ENCODE measurements at places on chromosomes 6 and 20.

GRCh38 chr20:6599876-6600735 lies 167.4 kb upstream of the BMP2 start:
- DNase-seq, result no peak

DNA sequence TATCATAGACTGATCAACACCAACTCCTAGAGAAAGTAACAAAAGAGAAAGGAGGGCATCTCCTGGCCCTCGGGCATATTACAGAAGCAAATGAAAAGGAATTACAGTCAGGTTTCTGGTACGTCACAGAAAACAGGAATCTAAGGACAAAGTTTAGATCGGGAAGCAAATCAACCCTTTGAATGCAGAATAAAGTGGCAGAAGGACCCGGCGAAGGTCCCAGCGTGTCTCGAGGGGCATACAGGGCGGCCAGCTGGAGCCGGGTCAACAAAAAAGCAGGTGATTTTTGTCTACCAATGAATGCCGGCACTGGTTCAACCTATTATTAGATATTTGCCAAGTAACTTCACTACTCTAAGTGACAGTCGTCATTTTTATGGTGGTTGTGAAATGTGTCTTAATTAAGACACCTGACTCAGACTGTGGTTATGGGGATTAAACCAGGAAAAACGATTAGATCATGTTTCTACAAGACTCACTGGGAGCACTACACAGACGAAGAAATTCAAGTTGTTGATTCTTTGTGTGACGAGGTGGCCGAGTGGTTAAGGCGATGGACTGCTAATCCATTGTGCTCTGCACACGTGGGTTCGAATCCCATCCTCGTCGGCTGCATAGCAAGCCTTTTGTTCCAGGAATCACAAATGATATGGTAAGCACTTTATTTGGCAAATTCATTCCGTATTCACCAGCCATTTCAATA lies 12.4 kb upstream of the ZSCAN9 start:
- peak; percentile 67 for DNase-seq

- DNase-seq, result peak; percentile 30
These were observed 126.7 kb downstream of the BCAS1 start for GRCh38 chr20:53943522-53944291.

GRCh38 chr6:27565839-27566779 lies 93.2 kb upstream of the ZNF184 start:
- peak; percentile 61 for DNase-seq

- DNase-seq, result no peak
These were observed 113.6 kb downstream of the TSHZ2 start for GRCh38 chr20:53085720-53086119.

GRCh38 chr6:105250533-105250932 lies 70.7 kb upstream of the POPDC3 start:
- DNase-seq, result peak; percentile 13

- no peak for DNase-seq
These were observed 111.9 kb downstream of the ANKRD60 start for GRCh38 chr20:58116505-58116904.

GRCh38 chr20:39829256-39829655 lies 859.8 kb downstream of the MAFB start:
- no peak for DNase-seq

GRCh38 chr6:112439432-112439831 lies 92.3 kb downstream of the RFPL4B start:
- no peak for DNase-seq

GRCh38 chr6:6712449-6713403 lies 124.2 kb downstream of the LY86 start:
- DNase-seq, result no peak

- DNase-seq, result no peak
These were observed 793 bp upstream of the TRIM40 start for GRCh38 chr6:30135147-30135546.

GRCh38 chr6:163579111-163579879 lies 164.8 kb downstream of the QKI start:
- DNase-seq, result peak; percentile 76

- DNase-seq, result peak; percentile 8
These were observed 127.4 kb upstream of the AFDN start for GRCh38 chr6:167699141-167699931.

DNA sequence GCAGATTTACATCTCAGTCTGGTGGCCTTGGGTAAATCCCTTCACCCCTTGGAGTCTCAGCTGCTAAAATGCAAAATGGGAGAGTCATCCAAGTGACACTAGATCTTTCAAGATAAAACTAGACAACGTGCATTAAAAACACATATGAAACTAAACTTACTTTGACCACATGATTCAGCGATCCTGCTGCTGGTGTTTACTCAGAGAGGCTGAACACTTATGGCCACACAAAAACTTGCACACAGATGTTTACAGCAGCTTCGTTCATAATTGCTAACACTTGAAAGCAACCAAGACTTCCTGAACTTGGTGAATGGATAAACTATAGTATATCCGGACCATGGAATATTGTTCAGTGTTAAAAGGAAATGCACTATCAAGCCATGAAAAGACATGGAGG lies 55.3 kb upstream of the GPR6 start:
- DNase-seq, result no peak

- DNase-seq, result no peak
These were observed 12.7 kb downstream of the FAM110A start for GRCh38 chr20:845941-846893.

DNA sequence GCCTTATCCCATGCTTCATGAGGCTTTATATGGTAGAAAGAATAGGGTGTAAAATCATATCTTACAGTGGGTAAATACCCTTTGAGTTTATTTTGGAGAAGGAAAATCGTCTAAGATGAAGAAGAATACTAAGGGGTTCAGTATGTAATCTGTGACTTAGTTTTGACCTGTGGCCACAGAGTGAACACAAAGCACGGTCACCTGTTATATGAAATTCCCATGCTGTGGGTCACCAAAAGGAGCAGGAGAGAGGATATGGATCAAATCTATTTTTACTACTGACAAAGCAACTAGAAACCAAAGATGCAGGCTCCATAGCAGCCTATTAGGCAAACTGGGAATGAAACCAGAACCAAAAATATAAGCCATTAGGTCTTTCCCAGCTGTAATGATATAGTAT lies 3.6 kb upstream of the HAO1 start:
- DNase-seq, result no peak

DNA sequence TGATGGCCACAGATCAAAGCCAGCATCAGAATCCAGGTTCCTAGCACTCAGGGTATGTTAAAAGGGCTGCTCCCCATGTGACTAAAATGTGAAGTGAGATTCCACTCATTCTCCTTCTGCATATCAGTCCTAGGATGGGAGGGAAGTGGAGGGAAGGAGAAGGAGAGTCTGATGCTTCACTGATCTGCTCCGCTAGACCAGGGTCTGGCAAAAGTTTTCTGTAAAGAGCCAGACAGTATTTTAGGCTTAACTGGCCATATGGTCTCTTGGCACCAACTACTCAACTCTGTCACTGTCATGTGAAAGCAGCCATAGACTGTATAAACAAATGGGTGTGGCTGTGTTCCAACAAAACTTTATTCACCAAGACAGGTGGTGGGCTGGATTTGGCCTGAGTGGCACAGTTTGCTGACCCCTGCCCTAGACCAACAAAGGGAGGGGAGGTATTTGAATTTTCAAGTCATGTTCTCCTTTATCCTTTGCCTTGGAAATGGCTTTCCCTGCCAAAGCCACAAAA lies 22.6 kb downstream of the GHRH start:
- no peak for DNase-seq

Data from trophoblast cell (in vitro differentiated cells and primary cell).